ENCODE measurements at places on chromosomes 11 and 22.

GRCh38 chr11:97880209-97880608 lies 1140.5 kb upstream of the CNTN5 start:
- no peak for DNase-seq

DNA sequence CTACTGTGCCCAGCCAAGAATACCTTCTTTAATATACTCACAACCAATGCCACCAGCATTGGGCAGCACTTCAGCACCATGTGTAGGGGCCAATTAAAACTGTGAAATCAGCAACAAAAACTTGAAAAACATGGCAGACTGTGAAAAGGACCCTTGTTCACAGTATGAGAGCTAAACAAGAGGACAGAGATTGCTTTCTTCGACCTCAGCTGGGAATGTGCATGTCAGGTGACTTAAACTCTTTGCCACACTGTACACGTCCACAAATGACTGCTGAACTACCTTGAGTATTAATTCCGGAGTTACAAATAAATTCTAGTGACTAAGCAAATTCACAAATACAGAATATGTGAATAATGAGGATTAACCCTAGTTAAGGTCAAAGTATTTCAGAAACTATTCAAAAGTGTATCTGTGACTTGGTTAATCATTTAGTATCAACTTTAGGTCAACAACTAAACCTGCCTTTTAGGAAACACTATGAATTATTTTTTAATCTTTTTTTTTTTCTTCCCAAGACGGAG lies 33.0 kb downstream of the DDX6 start:
- no peak for DNase-seq

- no peak for DNase-seq
Measured at GRCh38 chr11:111918390-111919256, at the start of gene C11orf52. Gene C11orf52 (plus strand): TSS chr11:111918913. CDS start chr11:111918973, 60 bp downstream.

- DNase-seq = no peak
Measured at GRCh38 chr11:65639623-65640482, 2.0 kb downstream of the SIPA1 start.

- DNase-seq = no peak
Measured at GRCh38 chr11:64766881-64767280, 7.1 kb upstream of the PYGM start.

DNA sequence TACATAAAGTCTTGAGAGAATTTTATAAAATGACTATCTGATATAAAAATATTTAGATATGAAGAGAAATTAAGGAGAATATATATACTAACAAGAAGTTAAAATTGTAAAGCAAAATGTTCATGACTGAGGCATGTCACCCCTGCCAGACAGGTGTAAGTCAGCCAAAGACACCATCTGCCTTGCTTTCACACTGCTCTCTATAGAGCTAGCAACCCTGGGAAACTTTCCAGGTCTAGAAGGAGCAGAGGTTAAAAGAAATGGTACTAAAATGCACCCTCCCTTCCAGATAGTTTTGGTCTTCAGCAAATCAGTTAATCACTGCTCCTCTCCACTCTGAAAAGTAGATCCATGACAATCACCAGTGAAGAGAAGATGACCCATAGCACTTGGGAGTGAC lies 16.5 kb downstream of the PPP2R1B start:
- no peak for DNase-seq

DNA sequence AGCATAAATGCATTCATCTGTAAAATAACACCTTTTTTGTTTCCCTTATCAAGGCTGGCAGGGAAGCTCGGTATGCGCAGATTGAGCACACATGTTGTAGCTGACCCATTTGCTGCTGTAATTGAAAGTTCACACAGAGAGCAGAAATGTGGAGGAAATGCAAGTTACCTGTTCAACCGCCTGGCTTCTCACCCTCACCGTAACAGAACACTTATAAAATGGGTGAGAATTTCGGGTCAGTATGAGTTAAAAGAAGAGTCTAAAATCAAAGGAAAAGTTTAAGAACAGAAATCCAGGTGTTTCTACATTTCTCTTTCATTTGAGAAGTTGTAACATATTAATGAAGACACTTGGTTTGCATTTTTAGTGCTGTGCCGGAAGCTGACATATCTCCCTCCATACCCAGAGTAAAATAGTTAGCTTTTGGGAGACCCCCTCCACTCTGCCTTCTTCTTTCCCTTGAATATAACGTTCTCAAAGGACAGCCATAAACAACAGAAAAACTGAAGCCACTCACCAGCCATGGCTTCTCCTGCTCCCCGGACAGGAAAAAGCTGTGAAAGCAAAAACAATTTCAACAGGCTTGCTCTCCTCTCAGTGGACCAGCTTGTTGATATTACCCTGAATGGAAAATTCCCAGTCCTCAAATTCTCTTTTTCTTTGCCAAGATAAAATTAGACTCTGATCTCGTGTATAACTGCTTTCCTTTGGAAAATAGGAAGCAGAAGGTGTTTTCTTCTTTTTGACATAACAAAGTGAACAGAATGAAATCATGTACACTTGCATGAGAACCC lies at the start of gene CASP12:
Gene CASP12 (minus strand): TSS at position 570 of the 794 bp plus-strand sequence.
- peak; percentile 20 for DNase-seq

GRCh38 chr11:44779736-44780520 lies 53.2 kb downstream of the TSPAN18 start:
- DNase-seq = no peak

DNA sequence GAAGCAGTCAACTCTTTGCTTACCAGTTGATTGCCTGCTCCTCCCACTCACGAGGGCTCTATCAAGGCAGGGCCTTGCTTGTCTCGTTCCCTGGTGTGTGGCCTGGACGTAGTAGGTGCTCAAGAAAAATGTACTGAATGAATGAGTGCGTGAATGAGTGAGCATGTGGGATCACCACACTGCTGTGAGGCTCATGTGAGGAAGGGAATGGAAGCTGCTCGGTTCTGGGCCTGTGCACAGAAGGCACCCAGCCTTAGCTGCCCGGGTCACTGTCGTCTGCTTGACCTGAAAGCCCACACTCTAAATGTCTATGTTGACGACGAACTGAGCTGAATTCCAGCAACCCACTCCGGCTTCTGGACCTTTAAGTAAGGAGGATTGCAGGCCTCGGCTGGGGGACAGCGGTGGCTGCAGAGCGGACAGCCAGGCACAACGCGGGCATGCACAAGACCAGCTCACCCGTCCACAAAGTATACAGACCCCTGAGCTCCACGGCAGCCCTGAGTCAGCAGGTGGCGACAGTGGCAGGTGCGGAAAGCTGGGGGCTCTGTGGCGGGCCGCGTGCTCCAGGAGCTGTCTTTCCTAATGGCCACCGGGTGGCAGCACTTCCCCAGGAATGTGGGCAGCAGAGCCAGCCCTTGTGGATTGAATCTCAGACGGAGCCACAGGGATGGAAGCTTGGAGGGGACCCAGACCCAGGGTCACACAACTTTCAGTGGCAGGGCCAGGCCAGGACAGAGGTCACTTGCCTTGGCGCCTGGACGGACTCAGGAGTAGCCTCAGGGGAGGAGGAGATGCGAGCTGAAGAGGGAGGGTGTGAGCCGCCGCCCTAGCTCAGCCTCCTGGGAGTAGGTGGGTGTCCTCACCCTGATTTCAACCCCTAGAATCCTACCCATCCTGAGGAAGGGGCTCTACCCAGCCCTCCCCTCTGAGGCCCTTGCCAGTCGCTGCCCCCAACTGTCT lies 5.0 kb upstream of the PICK1 start:
- DNase-seq = peak; percentile 72
